ENCODE measurements at places on chromosomes 11 and 22. TPM values are rescaled to one million over a fixed set of nuclear protein-coding genes. Genes with fewer than 3 reads are reported as not detected.
A peak's percentile ranks its signal among the peaks of the same experiment; 100 is the strongest.

DNA sequence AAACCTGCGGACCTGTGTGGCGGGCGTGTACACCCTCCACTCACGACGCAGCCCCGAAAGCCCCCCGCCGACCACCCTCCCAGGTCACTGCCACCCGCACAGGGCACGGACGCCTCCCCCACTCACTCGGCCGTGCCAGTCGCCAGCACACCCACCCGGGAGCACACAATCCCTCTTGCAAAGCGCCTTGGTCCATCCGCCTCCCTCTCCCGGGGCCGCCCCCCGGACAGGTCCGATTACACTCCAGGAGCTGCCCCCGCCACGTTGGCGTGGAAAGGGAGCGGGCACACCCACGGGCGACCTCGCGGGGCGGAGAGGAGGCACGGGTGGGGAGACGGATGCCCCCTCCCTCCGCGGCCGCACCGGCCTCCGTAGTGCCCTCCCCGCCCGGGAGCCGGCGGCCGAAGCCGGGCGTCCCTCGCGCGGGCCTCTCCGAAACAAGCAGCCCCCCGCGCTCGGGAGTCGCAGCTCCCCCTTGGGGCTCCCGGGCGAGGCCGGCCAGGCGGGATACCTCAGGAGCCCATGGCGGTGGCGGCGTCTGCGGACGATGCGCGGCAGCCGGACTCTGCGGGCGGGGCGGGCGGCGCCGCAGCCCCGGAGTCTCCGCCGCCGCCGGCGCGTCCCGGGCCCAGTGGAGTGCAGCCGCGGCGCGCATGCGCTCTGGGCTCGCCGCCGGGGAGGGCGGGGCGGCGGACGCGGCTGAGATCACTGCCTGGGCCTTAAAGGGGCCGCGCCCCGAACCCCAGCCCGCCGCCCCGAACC is at the start of gene TMEM184B:
TMEM184B (minus strand) TSS at position 638 of the 762 bp plus-strand sequence. CDS start 25,049 bp downstream, outside the sequence.
- H3K27ac ChIP-seq = peak within 1 kb of the TSS; percentile 68
- H3K4me3 ChIP-seq = peak within 1 kb of the TSS; percentile 64
- H3K36me3 ChIP-seq = no peaks in the 10 kb centered on the region
- H3K4me1 ChIP-seq = peaks cover 14% of the 10 kb centered on the region
- DNase-seq = peak; percentile 94

DNA sequence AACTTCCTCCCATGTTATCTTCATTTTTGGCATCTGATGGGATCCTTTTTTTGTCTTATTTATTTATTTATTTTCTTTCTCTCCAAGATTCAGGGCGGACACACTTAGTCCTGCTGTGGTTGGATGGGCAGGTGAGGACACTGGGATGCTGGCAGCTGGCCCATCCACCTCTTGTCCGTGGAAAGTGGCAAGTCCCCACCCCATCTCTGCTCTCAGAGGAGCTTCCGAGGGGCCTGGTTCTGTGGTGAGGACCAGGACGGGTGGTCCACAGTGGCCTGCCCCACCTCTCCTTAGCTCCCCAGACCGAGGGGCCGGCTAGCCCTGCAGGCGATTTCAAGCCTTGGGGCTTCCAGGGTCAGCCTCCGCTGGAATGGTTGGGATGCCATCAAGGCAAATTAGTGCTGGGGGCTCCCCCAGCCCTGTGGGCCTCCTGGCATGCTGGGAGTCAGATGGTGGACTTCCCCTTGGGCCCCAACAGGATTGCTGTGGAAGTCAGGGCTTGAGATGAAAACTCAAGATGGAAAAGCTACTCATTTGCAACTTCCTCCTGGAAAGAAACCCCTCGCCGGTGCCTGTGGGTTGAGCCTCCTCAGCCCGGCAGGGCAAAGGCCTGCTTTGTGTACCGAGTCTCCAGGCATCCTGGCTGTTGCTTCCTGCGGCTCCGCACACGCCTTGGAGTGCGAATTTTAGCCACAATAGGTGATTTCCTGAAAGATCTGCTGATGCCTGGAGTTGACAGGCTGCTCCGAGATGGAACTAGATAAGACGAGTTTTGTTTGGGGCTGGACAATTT is 31.2 kb upstream of the LINC01488 start:
- H3K27ac ChIP-seq = peak overlapping the region; percentile 76
- no peak overlapping the region for H3K4me3 ChIP-seq
- no peak for DNase-seq
- H3K36me3 ChIP-seq = no peaks in the 10 kb centered on the region

DNA sequence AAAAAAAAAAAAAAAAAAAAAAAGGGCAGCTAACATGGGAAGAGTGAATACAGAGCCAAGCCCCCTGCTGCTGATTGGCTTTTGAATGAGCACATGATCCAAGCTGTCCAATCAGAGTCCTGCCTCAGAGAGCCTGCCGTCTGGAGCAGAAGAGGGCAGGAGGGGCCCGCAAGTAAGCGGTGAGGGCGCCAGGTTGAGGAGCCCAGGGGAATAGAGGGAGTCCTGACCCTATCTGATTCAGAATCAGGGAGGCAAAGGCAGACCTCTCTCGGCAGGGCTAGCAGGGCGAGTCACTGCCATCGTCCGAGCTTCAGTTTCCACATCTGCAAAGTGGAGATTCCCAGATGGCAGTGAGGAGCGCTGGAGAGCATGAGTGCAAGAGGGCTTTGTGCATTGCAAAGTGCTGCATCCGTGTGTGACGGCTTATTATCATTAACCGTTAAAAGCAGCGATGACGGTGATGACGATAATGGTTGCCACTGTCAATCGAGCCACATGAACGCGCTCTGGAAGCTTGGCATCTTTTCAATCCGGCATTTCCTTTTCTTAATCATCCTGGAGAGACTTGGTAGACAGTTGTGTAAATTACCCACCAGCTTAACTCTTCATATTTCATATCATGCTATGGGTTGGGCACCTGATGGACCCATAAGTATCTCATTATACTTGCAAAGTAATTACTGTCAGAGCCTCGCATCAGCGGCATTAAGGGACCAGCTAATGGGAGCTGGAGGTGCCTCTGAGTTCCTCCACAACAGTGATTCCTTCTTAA is 68.6 kb upstream of the ATXN10 start:
- H3K4me3 ChIP-seq = no peak overlapping the region
- DNase-seq = peak; percentile 91
- no peaks in the 10 kb centered on the region for H3K27me3 ChIP-seq
- 0 out of 2 replicates have a peak overlapping the region, but pooled peaks have one; percentile 30 for H3K27ac ChIP-seq
- peaks cover 22% of the 10 kb centered on the region for H3K4me1 ChIP-seq

GRCh38 chr11:60954421-60954820 is 2.4 kb upstream of the SLC15A3 start:
- no peaks in the 10 kb centered on the region for H3K36me3 ChIP-seq
- no peaks in the 10 kb centered on the region for H3K27me3 ChIP-seq
- no peaks in the 10 kb centered on the region for H3K4me1 ChIP-seq
- no peak overlapping the region for H3K27ac ChIP-seq

- DNase-seq = peak; percentile 78
- H3K27me3 ChIP-seq = no peaks in the 10 kb centered on the region
- no peaks in the 10 kb centered on the region for H3K36me3 ChIP-seq
- H3K4me1 ChIP-seq = no peaks in the 10 kb centered on the region
- H3K27ac ChIP-seq = no peak overlapping the region
These were observed 19.3 kb downstream of the RFPL1 start for GRCh38 chr22:29457730-29458129.

- H3K27ac ChIP-seq = no peak overlapping the region
- H3K27me3 ChIP-seq = no peaks in the 10 kb centered on the region
- H3K4me3 ChIP-seq = no peak overlapping the region
- H3K4me1 ChIP-seq = no peaks in the 10 kb centered on the region
- H3K36me3 ChIP-seq = no peaks in the 10 kb centered on the region
These were observed 78.4 kb downstream of the HSD17B12 start for GRCh38 chr11:43758927-43759326.

GRCh38 chr22:37062376-37062675 is 10.8 kb downstream of the KCTD17 start:
- no peaks in the 10 kb centered on the region for H3K4me1 ChIP-seq
- no peak overlapping the region for H3K27ac ChIP-seq
- no peak overlapping the region for H3K4me3 ChIP-seq
- H3K36me3 ChIP-seq = no peaks in the 10 kb centered on the region

- peaks cover 17% of the 10 kb centered on the region for H3K4me1 ChIP-seq
- DNase-seq = peak; percentile 48
- no peaks in the 10 kb centered on the region for H3K36me3 ChIP-seq
- H3K4me3 ChIP-seq = no peak overlapping the region
- H3K27me3 ChIP-seq = no peaks in the 10 kb centered on the region
- no peak overlapping the region for H3K27ac ChIP-seq
These were observed 14.3 kb upstream of the POU2AF3 start for GRCh38 chr11:111283945-111284481.

DNA sequence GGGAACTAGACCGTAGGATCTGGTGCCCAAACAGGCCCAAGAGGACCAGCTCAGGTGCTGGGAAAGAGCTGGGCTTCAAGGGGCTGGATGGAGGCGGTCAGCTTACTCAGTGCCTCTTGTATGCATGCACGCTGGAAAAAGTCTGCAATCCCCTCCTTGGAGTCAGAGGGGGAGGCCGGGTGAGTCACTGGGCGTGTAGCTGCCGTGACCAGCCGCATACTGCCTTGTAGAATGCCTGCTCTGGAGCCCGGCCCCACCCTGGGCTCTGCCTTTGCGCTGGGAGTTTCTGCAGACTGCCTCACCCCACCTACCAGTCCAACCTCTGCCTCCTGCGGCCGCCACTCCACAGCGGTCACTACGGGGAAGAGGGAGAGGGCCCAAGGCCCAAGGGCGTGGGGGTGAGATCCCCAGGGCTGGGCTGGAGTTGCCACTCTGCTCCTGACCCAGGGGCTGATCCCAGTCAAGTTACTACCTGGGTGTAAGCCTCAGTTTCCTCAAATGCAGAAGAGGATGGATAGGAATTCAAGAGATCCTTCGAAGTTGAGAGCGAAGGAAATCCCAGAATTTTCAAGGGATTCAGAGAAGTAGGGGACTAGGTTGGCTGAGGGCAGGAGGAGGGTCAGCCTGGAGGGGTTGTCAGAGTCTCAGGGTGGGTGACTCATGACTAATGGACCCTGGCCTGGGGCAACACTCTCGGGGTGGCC is 4.2 kb downstream of the MRGPRF start:
- H3K4me3 ChIP-seq = no peak overlapping the region
- H3K4me1 ChIP-seq = peaks cover 39% of the 10 kb centered on the region
- peak; percentile 60 for DNase-seq
- no peaks in the 10 kb centered on the region for H3K36me3 ChIP-seq
- H3K27me3 ChIP-seq = no peaks in the 10 kb centered on the region

DNA sequence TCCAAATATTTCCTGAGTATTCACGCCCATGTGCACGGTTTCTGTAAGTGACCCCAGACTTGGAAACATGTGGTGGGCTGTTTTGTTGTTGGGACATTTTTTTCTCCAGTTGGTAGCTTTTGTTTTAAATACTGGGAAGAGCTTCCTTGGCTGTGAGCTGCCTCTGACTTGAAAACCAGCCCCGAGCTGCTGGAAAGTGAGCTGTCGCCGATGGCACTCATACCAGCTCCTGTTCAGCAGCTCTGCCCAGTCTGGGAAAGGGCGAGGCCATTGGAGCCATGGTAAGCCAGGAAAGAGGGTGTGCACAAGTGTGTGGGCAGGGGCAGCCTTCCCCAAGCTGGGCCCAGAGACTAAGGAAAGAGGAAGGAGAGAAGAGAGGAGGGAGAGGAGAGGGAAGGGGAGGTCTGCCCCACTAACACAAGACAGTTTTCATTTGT is 3.2 kb upstream of the FLI1 start:
- H3K36me3 ChIP-seq = no peaks in the 10 kb centered on the region
- DNase-seq = no peak
- H3K27me3 ChIP-seq = peaks cover 6% of the 10 kb centered on the region
- H3K4me1 ChIP-seq = no peaks in the 10 kb centered on the region
- no peak overlapping the region for H3K4me3 ChIP-seq

- no peak overlapping the region for H3K27ac ChIP-seq
- H3K4me3 ChIP-seq = no peak overlapping the region
- DNase-seq = no peak
- peaks cover 26% of the 10 kb centered on the region for H3K36me3 ChIP-seq
These were observed 2.9 kb upstream of the MTA2 start for GRCh38 chr11:62604460-62605120.

- H3K4me1 ChIP-seq = no peaks in the 10 kb centered on the region
- H3K36me3 ChIP-seq = no peaks in the 10 kb centered on the region
- H3K4me3 ChIP-seq = no peak overlapping the region
- H3K27ac ChIP-seq = no peak overlapping the region
- no peak for DNase-seq
These were observed 7.7 kb upstream of the MMP12 start for GRCh38 chr11:102882389-102883024.

DNA sequence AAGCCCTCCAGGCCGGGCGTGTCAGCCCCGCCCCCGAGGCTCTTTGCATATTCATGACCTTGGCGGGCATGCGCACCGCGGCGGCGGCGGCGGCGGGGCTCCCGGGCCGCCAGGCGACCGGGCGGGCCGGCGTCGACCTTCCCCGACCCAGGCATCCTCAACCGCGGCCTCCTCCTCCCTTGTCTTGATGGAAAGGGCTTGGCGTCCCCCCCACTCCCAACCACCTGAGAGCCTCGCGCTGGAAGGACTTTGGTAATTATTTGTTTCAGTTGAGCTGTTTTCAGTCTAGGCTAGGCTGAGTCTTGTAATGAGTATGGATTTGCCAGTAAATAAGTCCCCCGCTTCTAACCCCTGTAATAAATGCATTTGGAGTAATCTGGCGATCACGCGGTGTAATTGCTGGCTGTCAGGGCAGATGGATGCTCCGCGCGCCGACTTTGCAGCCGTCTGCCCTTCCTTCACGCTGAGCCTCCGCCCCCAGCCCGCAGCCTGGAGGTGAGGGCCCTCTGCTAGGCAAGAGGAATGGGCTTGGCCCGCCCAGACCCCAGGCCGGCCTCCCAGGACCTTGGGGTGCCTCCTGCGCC is 25.2 kb downstream of the FLRT1 start:
- no peaks in the 10 kb centered on the region for H3K27me3 ChIP-seq
- H3K4me3 ChIP-seq = peak overlapping the region; percentile 61
- no peaks in the 10 kb centered on the region for H3K36me3 ChIP-seq
- no peak overlapping the region for H3K27ac ChIP-seq
- DNase-seq = peak; percentile 81
- peaks cover 89% of the 10 kb centered on the region for H3K4me1 ChIP-seq

DNA sequence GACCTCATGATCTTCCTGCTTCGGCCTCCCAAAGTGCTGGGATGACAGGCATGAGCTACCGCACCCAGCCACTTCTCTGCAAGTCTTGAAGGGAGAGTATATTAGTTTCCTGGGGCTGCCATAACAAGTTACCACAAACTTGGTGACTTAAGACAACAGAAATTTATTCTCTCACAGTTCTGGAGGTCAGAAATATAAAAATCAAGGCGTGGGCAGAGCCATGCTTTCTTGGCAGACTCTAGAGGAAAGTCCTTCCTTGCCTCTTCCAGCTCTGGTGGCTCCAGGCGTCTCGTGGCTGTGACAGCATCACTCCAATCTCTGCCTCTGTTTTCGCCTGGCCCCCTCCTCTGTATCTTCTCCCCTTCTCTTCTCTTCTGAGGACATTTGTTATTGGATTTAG is 110.2 kb upstream of the NAV2 start:
- peaks cover 40% of the 10 kb centered on the region for H3K4me1 ChIP-seq
- DNase-seq = no peak
- peaks cover 21% of the 10 kb centered on the region for H3K36me3 ChIP-seq
- no peaks in the 10 kb centered on the region for H3K27me3 ChIP-seq

The RBFOX2 gene
- polyA plus RNA-seq = 115 TPM

The RHOD gene
- polyA plus RNA-seq = not detected

The MRPL40 gene
- polyA plus RNA-seq = 35.7 TPM

The IGLL5 gene
- not detected for polyA plus RNA-seq

The C11orf16 gene
- not detected for polyA plus RNA-seq

The MRPL11 gene
- polyA plus RNA-seq = 33.9 TPM

The POLDIP3 gene
- 18.8 TPM for polyA plus RNA-seq
